ENCODE measurements at places on chromosomes 6 and 20.

DNA sequence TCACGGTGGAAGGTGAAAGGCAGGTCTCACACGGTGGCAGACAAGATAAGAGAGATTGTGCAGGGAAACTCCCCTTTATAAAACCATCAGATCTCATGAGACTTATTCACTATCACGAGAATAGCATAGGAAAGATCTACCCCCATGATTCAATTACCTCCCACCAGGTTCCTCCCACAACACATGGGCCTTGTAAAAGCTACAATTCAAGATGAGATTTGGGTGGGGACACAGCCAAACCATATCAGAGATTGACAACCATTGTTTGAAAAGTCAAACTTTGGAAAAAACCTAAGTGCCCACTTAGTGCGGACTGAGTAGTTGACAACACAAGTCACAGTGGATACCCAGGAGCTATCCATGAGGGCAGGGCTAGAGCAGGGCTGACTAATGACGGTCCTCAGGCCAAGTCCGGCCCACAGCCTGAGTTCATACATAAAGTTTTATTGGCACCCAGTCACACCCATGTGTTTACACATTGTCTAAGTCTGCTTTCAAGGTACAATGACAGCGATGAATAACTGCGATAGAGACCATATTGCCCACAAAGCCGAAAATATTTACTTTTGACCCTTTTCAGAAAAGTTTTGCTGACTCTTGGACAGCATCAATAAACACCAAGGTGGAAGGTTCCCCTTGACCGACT is 33.8 kb upstream of the PMEPA1 start:
- H3K36me3 ChIP-seq = no peaks in the 10 kb centered on the region
- peaks cover 8% of the 10 kb centered on the region for H3K27me3 ChIP-seq
- no peak for DNase-seq
- peaks cover 5% of the 10 kb centered on the region for H3K4me1 ChIP-seq

GRCh38 chr20:35497780-35498189 is 31.7 kb downstream of the C20orf173 start:
- H3K27ac ChIP-seq = no peak overlapping the region
- H3K36me3 ChIP-seq = peaks cover 98% of the 10 kb centered on the region
- H3K27me3 ChIP-seq = no peaks in the 10 kb centered on the region
- H3K4me3 ChIP-seq = no peak overlapping the region

DNA sequence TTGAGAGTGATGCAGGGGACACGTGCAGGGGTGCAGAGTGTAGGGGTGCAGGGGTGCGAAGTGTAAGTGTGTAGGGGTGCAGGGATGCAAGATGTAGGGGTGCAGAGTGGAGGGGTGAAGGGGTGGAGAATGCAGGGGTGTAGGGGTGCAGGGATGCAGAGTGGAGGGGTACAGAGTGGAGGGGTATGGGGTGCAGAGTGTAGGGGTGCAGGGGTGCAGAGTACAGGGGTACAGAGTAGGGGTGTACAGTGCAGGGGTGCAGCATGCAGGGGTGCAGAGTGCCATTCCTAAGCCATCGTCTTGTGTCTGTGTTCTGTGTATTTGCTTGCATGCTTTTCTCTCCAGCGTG is 345.4 kb downstream of the TAF4 start:
- no peak overlapping the region for H3K4me3 ChIP-seq
- H3K27ac ChIP-seq = no peak overlapping the region
- DNase-seq = no peak

DNA sequence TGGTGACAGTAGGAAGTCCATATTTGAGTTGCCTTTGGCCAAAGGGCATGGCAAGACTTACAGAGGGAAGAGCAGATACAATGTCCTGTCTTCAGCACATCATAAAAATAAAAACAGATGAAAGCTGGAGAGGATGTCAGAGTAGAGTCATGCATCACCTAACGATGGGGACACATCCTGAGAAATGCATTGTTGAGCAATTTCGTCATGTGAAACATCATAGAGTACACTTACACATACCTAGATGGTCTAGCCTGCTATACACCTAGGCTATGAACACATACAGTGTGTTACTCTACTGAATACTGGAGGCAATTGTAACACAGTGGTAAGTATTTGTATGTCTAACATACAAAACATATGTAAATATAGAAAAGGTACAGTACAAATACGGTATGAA is 75.6 kb downstream of the VEGFA start:
- no peak overlapping the region for H3K27ac ChIP-seq
- DNase-seq = no peak
- H3K36me3 ChIP-seq = no peaks in the 10 kb centered on the region
- H3K27me3 ChIP-seq = no peaks in the 10 kb centered on the region
- H3K4me1 ChIP-seq = no peaks in the 10 kb centered on the region

DNA sequence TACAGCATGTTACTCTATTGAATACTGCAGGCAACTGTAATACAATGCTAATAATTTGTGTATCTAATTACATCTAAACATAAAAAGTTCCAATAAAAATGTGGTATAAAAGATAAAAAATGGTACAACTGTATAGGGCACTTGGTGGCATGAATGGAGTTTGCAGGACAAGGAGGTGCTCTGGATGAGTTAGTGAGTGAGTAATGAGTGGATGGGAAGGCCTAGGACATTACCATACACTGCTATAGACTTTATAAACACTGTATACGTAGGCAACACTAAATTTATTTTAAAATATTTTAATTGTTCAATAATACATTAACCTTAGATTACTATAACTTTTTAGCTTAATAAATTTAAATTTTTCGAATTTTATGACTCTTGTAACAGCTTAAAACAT is 579.6 kb upstream of the MAN1A1 start:
- no peaks in the 10 kb centered on the region for H3K4me1 ChIP-seq
- H3K27me3 ChIP-seq = no peaks in the 10 kb centered on the region
- no peak overlapping the region for H3K4me3 ChIP-seq
- DNase-seq = no peak

DNA sequence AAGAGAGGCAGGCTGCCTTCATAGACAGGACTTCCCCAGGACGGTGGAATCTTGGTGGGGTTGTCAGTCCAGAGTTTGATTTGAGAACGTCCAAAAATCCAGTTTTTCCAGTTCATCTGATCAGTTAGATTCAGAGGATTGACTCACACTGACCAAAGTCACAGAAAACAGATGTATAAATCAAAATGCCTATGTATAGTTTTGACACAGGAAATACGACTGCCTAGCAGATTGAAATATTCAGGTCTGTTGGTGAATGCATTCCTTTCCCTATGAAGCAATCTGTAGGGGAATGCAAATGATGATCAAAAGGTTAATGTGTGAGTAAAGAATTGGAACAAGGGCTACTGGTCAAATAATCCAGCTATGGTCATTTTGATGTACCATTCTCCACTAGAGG is 29.7 kb upstream of the GFOD1 start:
- H3K27ac ChIP-seq = no peak overlapping the region
- H3K36me3 ChIP-seq = no peaks in the 10 kb centered on the region

DNA sequence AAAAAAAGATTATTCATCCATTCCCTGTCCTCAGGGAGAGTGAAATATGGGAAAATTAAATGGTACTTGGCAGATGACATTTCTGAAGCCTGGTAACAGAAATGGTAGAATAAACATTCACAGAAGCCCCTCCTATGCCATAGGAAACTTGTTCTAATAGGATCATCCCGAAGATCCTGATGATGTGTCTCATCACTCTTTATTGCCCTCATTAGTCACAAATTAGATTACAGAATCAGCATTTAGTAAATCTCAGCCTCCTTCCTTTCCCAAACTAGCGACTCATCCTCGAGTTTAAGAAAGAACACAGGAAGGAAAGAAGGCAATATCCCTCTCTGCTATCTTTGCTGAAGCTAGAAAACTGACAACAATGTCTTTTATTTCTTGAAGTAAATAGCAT is 154.4 kb downstream of the TMEM200A start:
- H3K36me3 ChIP-seq = no peaks in the 10 kb centered on the region
- no peak overlapping the region for H3K4me3 ChIP-seq
- no peak for DNase-seq
- no peaks in the 10 kb centered on the region for H3K4me1 ChIP-seq
- no peaks in the 10 kb centered on the region for H3K27me3 ChIP-seq
- no peak overlapping the region for H3K27ac ChIP-seq

GRCh38 chr20:45433316-45433715 is 17.4 kb downstream of the PIGT start:
- no peak for DNase-seq
- H3K27me3 ChIP-seq = no peaks in the 10 kb centered on the region

- no peaks in the 10 kb centered on the region for H3K4me1 ChIP-seq
- peak; percentile 70 for DNase-seq
- no peak overlapping the region for H3K4me3 ChIP-seq
- H3K27ac ChIP-seq = no peak overlapping the region
- no peaks in the 10 kb centered on the region for H3K27me3 ChIP-seq
These were observed 43.1 kb downstream of the SLC17A5 start for GRCh38 chr6:73610444-73611275.

- H3K36me3 ChIP-seq = no peaks in the 10 kb centered on the region
- no peaks in the 10 kb centered on the region for H3K27me3 ChIP-seq
- H3K4me3 ChIP-seq = no peak overlapping the region
- no peaks in the 10 kb centered on the region for H3K4me1 ChIP-seq
These were observed 39.7 kb downstream of the RIPOR3 start for GRCh38 chr20:50651676-50652075.

GRCh38 chr6:149246691-149247384 is 70.7 kb upstream of the TAB2 start:
- H3K4me1 ChIP-seq = peaks cover 61% of the 10 kb centered on the region

DNA sequence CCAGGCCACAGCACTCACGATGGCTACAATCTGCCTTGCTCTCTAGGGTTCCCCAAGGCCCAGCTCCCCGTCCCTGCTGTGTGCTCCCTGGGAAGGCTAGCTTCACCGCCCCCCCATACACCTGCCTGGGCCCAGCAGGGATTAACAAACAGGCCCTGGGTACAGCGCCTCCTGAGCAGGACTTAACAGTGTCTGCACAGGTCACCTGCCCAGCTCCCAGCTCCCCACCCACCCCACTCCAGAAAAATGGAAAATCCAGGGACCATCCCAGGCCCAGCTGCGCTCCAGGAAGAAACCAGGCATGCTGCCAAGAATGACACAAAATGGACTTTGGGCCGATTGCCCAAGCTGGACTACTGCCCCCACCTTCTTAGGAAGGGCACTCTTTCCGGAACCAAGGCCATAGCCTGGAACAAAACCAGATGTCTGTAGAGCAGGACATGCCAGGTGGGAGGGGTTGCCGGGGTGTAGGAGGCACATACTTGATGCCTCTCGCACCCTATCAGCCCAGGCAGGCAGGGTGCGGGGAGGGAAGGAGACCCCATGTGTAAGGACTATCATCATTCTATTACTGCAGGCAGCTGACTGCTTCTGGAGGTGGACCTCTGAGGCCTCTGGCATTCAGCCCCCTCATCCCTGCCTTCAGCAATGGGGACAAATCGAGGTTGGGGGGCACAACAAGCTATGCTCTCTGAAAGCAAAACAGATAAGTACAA is 104.9 kb downstream of the SNX5 start:
- no peak overlapping the region for H3K27ac ChIP-seq
- no peak overlapping the region for H3K4me3 ChIP-seq
- H3K36me3 ChIP-seq = no peaks in the 10 kb centered on the region
- H3K4me1 ChIP-seq = no peaks in the 10 kb centered on the region
- no peaks in the 10 kb centered on the region for H3K27me3 ChIP-seq
- DNase-seq = no peak

DNA sequence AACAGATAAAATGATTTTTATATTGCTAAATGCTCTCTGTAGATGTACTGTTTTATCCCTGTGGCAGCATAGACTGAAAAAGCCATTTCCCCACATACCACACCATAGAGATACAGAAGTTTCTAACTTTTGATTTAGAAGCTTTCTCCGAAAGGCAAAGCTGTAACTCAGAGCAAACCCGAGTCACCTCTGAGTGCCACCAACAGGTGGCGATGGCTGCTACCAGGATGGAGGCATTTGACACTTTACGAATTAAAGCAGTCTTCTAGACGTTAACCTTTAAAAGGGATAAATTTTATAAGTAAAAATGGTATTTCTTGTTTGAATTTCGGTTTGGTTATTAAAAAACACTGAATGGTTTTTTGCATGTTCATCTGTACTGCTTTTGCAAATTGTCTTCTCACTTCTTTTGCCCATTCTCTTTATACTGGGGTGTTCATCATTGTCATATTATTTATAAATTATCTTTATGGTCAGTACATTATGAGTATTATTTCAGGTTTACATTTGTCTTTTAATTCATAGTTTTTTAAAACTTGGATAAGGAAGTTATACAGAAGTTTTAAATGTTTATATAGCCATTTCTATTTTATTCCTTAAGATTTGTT is 201.0 kb upstream of the CEP162 start:
- H3K27me3 ChIP-seq = no peaks in the 10 kb centered on the region
- H3K27ac ChIP-seq = no peak overlapping the region
- no peaks in the 10 kb centered on the region for H3K36me3 ChIP-seq
- no peaks in the 10 kb centered on the region for H3K4me1 ChIP-seq
- no peak overlapping the region for H3K4me3 ChIP-seq
- no peak for DNase-seq

- H3K4me3 ChIP-seq = no peak overlapping the region
- no peaks in the 10 kb centered on the region for H3K36me3 ChIP-seq
- no peak for DNase-seq
- no peaks in the 10 kb centered on the region for H3K27me3 ChIP-seq
- H3K27ac ChIP-seq = no peak overlapping the region
- H3K4me1 ChIP-seq = no peaks in the 10 kb centered on the region
These were observed 210.4 kb downstream of the KCNQ5 start for GRCh38 chr6:72832271-72832670.

DNA sequence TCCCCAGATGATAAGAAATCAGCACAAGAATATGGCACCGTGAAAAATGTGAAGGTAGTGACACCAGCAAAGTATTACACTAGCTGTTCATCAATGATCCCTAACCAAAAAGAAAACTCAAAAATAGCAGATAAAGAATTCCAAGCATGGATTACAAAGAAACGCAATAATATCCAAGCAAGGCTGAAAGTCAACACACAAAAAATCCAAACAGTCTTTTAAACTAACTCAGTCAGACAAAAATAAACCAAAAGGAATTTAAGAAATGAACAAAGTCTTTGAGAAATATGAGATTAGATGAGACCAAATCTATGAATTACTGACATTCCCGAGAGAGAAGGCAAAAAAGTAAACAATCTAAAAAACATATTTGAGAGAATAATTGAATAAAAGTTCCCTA is 976.1 kb upstream of the MAP3K7 start:
- DNase-seq = no peak
- H3K27ac ChIP-seq = no peak overlapping the region
- H3K4me1 ChIP-seq = no peaks in the 10 kb centered on the region
- H3K4me3 ChIP-seq = no peak overlapping the region
- no peaks in the 10 kb centered on the region for H3K27me3 ChIP-seq
- no peaks in the 10 kb centered on the region for H3K36me3 ChIP-seq

GRCh38 chr6:136309171-136309570 is 19.5 kb upstream of the BCLAF1 start:
- H3K27ac ChIP-seq = no peak overlapping the region
- H3K4me1 ChIP-seq = no peaks in the 10 kb centered on the region
- H3K36me3 ChIP-seq = no peaks in the 10 kb centered on the region
- H3K27me3 ChIP-seq = no peaks in the 10 kb centered on the region
- no peak overlapping the region for H3K4me3 ChIP-seq
- no peak for DNase-seq

- H3K4me1 ChIP-seq = peaks cover 66% of the 10 kb centered on the region
- no peak for DNase-seq
- H3K27ac ChIP-seq = no peak overlapping the region
- no peaks in the 10 kb centered on the region for H3K27me3 ChIP-seq
- H3K4me3 ChIP-seq = no peak overlapping the region
- no peaks in the 10 kb centered on the region for H3K36me3 ChIP-seq
These were observed 196.5 kb downstream of the BACH2 start for GRCh38 chr6:90100059-90100665.

GRCh38 chr6:41939848-41940758 is 1.5 kb downstream of the CCND3 start:
- H3K27ac ChIP-seq = peak overlapping the region; percentile 80
- peaks cover 23% of the 10 kb centered on the region for H3K36me3 ChIP-seq
- H3K4me3 ChIP-seq = peak overlapping the region; percentile 97
- H3K27me3 ChIP-seq = no peaks in the 10 kb centered on the region
- DNase-seq = no peak
- peaks cover 87% of the 10 kb centered on the region for H3K4me1 ChIP-seq
